ENCODE measurements at places on chromosomes 7 and 10.
A peak's percentile ranks its signal among the peaks of the same experiment; 100 is the strongest.

- DNase-seq = no peak
These were observed 32.1 kb downstream of the NRP1 start for GRCh38 chr10:33302208-33302829.

GRCh38 chr10:586151-586550, 103.3 kb downstream of the DIP2C start:
- DNase-seq = no peak

- DNase-seq = no peak
These were observed 5.5 kb upstream of the FIGNL1 start for GRCh38 chr7:50455658-50456057.

DNA sequence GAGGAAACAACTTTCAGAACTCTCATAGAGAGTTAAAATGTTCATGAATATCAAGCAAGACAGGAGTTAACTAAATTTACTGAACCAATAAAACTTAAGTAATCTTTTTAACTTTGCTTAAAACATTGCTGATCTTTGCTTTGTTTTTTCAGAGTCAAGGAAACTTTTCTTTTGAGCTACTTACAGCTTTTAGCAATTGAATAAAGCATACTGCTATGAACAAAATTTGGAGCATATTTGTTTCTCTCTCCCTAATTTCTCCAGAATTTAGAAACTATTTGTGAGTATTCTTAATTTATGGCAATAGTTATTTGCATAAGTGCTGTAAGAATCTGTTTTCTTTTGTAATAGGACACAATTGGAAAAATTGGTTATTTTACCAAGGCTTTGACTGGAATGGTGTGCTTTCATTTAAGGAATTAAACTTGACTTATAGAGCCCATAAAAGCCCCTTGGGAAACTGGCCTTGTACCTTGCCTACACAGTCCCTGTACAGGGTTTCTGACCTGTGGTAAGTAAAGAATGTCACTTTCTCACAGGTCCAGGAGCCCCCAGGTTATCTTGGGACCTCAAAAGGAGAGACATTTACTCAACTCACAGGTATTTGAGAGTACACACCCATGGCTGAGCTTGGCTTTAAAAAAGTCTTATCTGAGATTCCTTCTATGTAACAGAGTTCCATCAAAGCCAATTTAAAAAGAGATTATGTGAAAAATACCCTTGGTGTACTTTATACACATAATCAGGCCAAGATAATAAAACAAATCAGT, 23.3 kb upstream of the KIAA1549 start:
- no peak for DNase-seq

GRCh38 chr7:26458466-26459145, 166.9 kb downstream of the SNX10 start:
- no peak for DNase-seq

DNA sequence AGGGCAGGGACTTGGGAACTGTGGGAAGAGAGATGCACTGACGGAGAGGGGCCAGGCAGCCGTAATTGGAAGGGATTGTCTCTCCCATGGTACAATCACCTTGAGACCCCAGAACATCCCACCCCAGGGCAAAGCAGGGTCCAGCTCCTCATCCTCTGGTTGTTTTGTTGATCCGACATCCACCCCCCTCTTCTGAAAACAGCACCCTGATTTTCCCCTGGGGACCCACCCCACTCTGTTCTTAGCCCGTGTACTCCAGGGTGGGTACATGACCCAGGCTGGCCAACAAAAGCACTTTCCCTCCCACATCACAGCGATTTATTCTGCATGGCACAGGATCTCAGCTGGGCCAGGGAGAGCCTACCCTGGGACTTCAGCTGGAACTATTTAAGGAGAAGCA, 14.1 kb downstream of the PDZD7 start:
- no peak for DNase-seq

DNA sequence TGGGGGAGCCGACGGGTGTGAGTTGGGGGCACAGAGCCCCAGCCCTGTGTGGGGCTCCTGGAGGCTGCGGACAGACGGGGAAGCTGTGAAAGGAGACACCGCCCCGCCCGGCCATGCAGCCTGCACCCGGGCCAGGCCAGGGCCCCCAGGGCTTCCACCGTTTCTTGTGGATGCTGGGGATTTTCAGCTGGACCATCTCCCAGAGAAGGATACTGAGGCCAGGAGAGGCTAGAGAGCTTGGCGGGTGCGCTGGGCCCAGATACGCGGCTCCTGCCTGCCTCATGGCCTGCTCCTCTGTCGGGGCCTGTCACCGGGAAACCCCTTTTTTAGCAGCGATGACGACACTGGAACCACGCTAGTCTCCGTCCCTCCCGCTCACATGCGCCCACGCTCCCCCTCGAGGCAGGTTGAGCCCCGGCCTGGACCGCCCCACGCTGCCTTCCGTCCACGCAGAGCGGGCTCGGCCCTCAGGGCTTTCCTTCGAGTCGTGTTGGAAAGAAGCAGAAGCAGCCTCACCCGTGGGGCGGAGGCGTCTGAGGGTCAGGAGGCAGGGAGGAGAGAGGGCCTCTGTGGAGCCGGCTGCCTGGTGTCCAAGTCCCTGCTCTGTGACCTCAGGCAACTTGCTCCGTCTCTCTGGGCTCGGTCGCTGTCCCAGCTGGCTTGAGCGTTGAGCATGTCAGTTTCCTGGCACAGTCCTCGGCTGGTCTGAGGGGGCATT, 11.7 kb downstream of the TMEM184A start:
- DNase-seq = no peak

DNA sequence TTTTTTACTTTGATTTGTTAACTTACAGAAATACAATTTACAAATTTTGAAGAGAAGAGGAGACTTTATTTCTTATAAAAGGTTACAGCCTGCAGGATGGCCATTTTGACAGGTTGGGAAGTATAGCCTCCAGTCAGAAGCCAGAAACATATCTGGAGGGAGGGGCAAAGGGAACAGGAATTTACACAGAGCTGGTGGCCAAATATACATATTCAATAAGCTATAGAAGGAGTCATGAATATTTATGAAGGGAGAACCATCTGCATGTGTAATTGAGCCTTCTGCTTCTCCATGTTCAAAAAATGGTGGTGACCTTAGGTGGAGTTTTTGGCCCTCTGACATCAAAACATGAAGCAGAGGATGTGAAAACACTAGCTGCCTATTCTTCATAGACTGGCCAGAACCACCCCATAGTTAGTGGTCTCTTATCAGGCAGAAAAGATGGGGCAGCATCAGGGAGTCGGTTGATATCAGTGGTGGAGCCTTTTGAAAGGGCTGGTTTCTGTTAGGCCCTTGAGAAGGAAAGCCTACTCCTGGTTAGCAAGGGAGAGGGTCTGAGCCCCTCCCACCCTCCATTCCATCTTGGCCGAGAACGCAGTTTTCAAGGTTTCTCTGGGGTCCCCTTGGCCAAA, 57.2 kb downstream of the ENTPD1 start:
- DNase-seq = no peak

- no peak for DNase-seq
These were observed 265.9 kb downstream of the GLRX3 start for GRCh38 chr10:130401860-130402765.

DNA sequence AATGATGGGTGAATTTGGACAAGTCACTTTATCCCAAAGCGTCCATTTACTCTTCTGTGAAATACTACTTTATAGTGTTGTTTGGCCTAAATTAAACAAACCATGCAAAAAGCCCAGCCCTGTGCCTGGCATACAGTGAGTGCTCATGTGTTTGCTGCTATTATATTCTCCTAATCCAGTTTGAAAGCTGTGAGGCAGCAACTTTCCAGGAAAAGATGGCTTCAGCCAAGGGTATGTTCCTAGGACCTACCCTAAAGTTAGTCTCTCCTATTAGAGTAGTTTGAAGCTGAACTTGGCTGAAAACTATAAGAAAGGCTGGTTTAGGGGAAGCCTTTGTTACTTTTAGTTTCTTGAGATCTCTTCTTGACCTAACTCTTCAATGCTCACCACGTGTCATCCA, 19.9 kb downstream of the ACSL5 start:
- DNase-seq = no peak

DNA sequence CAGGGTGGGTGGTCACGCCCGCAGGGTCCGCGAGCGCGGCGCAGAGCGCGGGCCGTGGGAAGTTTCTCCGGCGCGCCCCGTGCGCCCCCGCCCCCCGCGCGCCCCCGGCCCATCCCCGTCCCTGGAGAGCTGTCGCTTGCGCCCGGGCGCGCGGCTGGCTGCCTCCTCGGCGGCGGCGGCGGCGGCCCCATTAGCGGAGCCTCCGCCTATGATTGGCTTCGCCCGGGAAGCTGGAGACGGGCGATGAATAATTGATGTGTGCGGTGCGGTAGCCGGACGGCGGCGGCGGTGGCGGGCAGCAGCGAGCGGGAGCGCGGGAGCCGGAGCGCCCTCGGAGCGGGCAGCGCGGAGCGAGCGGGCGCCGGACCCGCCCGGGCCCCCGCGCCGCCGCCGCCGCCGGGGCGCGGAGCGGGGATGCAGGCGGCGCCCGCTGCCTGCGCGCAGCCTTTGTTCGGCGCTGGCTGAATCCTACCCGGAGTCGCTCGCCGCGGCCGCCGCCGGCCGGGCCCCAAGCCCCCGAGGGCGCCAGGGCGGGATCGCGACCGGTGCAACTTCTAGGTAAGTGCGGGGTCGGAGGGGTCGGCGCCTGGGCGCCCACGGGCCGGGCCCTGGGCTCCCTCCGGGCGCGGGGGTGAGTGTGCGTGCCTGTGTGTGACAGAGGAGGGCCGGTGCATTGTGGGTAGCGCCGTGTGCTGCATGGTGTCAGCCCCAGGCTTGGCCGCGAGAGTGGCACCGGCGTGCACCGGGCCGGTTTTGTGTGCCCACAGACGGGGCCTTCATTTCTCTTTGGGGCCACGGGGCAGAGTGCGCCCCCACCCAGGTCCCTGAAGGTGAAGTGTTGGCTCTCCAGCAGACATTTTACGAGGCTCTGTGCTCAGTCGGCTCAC, 103.8 kb upstream of the PPIF start:
- peak; percentile 81 for DNase-seq

GRCh38 chr10:129716211-129716681, 247.8 kb downstream of the EBF3 start:
- no peak for DNase-seq

GRCh38 chr10:86244297-86245014, 122.1 kb downstream of the GRID1 start:
- no peak for DNase-seq

- no peak for DNase-seq
These were observed 104.1 kb downstream of the FAM53B start for GRCh38 chr10:124640056-124640455.

DNA sequence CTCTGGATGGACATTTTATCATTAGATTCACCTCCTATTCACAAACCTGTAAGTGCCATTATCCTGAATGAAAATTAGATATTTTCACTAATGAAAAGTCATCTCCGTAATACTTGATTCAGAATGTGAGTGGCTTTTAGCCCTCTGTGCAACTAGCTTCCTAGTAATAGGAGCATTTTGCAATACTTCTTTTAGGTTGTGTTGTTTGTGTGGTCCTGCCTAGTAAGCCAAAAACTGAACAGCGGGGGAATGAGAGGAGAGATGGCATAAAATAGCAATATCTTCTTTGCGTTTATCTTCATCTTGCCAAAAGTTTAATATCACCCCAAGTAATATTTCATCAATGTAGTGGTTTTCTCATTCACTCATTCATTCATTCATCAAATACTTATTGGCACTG, 507.5 kb upstream of the CELF2 start:
- DNase-seq = no peak

DNA sequence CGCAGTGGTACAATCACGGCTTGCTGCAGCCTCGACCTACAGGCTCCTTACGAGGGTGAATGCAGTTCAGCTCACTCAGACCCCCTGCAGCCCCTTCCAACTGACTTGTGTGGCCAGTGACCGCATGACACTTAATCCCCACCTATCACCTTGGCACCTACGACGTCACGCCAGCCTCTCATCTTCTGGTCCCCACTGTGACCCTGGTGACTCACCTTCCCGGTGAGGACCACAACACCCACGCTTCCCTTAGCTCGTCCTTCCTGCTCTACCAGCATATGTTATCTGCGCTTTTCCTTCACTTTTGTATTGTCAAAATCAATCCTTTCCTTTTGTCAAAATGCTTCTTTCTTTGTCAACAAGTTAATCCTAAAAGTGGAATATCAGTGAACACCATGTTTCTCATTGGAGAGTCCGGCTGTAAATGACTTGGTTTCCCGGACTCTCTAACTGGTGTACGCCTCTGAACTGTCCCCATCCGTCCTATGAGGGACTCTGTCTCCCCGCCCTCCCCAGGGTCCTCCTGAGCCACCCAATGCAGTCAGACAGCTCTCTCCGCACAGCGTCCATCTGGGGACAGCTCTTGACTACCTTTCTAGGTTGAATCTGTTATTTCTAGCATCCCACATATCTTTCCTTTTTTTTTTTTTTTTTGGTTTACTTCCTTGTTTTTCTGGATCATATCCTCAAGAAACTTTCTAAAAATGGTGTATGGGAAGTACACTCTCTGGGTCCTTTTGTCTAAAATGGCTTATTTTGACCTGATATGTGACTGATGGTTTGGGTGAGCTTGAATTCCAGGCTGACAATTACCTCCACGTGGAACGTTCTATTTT, 37.3 kb downstream of the CFAP46 start:
- no peak for DNase-seq

GRCh38 chr7:152528612-152529011, 92.8 kb upstream of the KMT2C start:
- DNase-seq = no peak

DNA sequence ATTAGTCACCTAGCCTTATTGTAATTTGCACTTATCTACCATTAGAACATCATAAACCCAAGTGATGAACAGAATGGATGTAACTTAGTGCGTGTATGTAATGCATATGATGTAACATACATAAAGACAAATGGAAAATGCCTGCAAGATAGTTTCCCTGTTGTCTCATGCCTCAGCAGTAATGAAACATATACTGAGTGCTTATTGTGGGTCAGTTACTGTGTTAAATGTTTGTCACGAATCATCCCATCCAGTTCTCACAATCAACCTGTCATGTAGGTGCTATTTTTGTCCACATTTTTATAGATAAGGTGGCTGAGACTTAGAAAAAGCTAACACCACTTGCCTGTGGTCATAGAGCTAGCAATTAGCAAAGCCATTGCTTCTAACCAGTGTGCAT, 350.8 kb downstream of the AUTS2 start:
- no peak for DNase-seq

GRCh38 chr10:113475381-113475807, 77.5 kb upstream of the HABP2 start:
- no peak for DNase-seq

- DNase-seq = no peak
These were observed 34.1 kb downstream of the HYCC1 start for GRCh38 chr7:22979861-22980260.

DNA sequence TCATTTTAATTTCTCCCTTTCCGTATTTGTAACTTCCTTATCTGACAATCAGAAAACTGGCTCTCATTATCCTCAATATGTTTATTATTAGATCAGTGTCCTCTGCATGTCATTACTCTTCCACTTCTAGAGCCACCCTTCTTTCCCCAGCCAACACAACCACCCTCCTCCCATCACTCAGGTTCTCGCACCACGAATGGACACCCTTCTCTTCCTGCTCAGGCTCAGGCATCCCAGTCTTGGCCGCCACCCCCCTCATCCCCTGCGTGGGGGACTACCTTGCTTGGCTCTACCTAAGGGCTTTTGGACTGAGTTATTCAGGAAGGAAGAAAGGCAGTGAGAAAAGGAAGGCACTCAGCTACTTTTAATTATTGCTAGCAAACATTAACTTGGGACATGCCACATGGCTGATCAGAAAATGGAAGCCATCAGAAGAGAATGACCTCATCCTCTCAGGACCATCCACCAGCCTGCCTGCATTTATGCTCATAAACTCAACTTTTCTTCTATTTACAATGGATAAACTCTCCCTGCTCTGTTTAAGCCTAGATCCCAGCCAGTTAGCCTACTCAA, 199.9 kb upstream of the PLXNA4 start:
- DNase-seq = no peak

- DNase-seq = peak; percentile 71
These were observed 1.5 kb downstream of the IL15RA start for GRCh38 chr10:5975641-5976473.

Data from germinal center (tissue), 1 donor.